ENCODE measurements at places on chromosomes 5 and 9.
A peak's percentile ranks its signal among the peaks of the same experiment; 100 is the strongest.

- DNase-seq, result no peak
Measured at GRCh38 chr5:10081584-10081983, 168.1 kb downstream of the ATPSCKMT start.

GRCh38 chr9:4397917-4398316 is 92.4 kb upstream of the SLC1A1 start:
- DNase-seq, result no peak

DNA sequence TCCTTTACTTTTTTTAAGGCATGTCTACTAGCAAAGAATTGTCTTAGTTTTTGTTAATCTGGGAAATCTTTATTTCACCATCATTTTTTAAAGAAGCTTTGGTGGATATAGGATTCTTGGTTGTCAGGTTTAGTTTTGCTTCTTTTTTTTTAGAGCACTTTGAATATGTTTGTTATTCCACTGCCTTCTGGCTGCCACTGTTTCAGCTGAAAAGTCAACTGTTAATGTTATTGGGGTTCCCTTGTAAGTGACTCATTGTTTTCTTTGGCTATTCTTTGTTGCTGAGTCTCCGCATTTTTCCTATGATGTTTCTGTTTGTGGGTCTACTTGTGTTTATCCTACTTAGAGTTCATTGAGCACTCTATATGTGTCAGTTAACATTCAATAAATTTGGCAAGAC is 44.4 kb downstream of the PHAX start:
- no peak for DNase-seq

- no peak for DNase-seq
Measured at GRCh38 chr5:15518786-15519185, 18.8 kb downstream of the FBXL7 start.

DNA sequence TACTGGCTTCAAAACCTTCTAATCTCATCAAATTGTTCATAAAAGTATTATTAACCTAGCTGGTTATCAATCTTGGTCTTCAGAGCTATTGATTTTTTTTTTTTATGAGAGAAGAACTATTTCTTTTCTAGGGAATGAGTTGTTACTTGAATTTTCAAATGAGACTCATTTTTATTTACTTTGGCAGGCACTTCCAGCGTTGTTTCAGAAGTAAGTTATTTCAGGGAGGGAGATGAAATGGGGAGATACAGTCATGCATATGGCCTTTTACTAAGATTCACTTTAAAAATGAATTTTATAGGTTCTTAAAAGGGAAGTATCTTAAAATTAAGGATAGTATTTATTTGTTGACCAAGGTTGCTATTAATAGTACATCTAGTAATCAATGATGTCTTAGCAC is 129.6 kb downstream of the IZUMO3 start:
- no peak for DNase-seq

DNA sequence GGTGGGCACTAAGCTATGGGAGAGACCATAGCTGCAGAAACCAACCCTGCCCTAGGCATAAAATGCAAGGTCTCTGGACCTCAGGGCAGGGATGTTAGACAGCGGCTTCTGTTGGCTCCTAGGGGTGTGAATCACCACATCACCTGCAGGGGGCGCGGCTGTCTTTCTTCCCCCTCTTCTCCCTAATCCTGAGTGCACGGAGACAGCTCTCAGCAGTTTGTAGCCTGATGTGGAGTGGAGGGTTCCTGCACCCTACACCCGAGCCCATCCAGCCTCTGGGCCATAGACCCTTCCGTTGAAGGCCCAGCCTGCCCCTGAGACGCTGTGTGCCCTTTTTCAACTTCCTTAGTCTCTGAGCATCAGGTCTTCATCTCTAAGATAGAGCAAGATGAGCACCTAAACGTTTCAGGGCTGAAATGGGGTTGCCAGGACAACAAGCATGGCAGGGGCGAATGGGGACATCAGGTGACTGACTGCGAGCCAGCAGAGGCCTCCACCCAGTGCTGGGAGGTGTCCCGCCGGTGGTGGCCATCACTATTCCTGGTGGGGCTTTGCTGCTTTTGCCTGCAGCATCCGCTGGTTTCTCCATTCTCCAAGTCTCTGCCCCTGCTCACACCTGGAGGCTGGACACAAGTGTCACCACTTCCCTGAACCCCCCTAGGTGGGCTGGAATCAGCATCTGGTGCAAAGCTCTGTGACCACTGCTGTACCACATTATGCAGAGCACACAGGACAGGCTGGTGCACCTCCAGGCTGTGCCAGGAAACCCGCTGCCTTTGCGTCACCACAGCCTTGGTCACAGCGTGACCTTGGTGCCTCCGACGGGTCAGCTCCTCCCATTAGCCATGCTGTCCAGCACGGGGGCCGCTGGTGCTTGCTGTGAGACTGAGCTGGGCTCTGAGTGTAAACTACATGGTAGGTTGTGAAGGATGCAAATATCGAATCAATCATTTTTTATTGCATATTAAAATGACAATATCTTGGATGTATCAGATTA is 2.5 kb upstream of the SEC16A start:
- peak; percentile 65 for DNase-seq
